ENCODE measurements at places on chromosomes 16 and 17.

DNA sequence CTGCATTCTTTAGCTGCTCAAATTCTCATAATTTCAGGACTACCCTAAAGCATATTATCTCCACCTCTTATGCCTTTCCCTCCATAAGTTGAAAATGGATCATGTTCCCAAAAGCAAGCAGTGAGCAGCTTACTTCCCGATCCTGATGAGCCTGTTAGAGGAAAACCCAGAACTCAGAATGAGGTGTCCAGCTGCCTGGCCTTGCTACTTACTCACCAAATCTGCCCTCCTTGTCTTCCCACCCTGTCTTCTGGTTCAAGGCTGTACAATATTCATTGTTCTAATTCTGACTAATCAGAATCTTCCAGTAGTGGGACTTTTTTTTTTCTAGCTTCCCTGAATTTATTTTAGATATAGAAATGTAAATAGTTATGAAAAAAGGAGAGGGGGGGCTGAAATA, 10.8 kb downstream of the LYRM1 start:
- DNase-seq: peak; percentile 50

DNA sequence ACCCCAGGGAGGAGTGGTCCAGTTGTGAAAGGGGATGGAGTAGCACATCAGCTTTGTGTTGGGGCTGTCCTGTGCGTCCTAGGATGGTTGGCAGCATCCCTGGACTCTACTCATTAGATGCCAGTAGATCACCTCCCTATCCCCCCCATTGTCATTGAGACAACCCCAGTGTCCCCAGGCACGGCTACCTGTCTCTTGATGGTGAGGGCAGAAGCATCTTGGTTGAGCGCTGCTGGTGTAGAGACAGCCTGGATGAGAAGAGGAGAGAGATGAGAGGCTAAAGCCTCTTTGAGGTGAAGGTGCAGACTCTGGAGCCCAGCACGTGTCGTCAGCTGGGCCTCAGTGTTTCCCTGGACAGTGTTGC, 55.4 kb downstream of the TNFRSF13B start:
- no peak for DNase-seq

DNA sequence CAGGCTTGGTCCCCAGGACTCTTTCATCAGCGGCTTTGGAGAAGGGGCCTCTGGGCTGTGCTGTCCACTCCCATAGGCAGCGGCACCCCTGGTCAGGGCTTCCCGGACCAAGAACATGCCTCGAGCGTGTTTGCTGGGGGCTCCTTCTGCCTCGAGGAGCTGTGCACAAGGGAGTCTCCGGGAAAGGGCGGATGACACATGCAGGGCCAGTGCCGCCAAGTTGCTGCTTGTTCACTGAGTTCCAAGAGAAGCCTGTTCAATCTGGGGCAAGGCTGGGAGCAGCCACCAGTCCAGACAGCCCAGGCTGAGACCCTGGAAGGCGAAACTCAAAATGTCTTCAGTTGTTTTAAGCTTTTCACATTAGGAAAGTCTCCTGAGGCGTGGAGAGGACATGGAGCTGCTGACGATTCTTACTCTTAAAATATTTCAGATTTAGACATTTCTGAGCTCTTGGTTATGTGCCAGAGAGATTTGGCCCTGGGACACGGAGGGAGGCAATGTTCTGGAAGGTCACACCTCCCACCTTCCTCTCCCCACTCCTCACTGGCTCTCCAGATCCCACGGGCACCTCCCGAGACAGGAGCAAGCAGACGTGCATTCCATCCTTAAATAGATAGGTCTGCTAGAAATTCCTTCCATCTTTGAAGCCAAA, 84.5 kb upstream of the ZNF469 start:
- DNase-seq: peak; percentile 40

GRCh38 chr16:4246777-4247459, 5.0 kb upstream of the SRL start:
- no peak for DNase-seq

DNA sequence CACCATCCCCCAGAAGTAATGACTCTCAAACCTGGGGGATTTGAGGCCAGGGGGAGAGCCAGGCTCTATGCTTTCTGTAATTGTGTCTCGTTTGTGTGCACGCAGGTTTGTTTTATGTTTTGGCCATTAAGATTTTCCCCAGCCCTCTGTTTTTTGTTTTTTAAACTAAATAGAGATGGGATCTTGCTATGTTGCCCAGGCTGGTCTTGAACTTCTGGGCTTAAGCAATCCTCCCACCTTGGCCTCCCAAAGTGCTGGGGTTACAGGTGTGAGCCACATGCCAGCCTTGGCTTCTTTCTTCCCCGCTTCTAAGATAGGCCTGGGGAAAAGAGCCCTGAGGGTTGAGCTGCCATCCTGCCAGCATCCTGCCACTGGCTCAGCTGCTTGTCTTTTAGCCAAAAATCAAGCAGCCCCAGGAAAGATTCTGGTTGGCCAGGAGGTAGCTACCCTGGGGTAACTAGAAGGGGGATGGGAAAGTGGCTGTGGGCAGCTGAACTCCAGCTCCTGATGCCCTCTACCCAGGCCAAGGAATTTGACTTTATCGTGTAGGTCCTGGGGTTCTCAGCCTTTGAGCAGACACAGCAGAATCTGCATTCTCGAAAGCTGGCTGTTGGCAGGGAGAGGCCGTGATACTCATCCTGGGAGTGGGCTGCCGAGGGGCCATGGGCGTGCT, 18.4 kb downstream of the KDM8 start:
- no peak for DNase-seq

- DNase-seq: peak; percentile 48
Observed at GRCh38 chr16:588639-588888, 1.3 kb upstream of the RAB40C start.

DNA sequence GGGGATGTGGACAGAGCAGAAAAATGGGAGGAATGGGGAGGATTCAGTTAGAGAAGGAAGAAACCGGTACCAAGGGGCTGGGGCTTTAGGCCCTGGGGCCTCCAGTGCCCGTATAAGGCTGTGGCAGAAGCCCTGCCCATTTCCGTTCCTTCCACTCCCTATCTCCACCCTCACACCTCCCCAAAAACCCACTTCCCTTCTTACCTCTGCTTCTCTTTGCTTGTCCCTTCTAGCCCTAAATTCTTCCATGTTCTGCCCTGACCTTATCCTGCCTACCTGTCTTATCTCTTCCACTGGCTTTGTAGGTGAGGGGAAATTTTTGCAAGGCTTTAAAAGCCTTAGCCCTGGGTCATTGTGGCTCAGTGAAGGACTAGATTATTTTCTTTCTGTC, 4.1 kb downstream of the RNF167 start:
- DNase-seq: no peak

DNA sequence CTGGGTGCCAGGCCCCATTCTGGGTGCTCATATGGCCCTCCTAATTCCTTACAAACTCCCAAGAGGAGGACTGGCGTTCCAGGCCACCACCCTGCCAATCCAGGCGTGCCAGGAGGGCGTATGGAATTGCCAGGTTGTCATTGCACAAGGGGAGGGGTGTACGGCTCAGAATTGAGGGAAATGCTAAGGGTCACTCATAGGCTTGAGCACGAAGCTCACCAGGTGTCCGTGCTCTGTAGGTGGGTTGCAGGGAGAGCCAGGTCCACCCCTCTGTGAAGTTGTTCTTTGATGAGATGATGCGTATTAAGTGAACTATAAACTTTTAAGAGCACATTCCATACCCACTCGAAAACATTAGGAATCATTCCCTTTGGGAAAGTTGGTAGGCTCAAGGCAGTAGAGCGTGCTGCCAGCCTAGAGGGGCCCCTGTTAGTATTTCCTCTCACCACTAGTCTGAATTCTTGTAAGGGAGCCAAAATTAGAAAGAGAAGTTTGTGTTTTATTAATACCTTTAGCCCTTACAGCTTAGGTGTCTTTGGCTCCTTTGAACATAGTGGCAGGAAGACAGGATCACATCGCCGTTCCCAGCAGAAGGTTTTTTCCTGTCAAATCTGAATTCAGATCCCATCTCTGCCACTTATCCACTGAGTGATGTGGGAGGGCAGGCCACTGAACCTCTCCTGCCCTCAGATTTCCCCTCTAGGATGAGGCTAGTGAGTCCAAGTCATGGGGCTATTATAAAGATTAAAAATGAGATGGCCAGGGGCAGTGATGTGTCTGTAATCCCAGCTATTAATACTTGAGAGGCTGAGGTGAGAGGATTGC, 38.7 kb upstream of the NFAT5 start:
- no peak for DNase-seq

GRCh38 chr17:47686276-47686635, 7.7 kb upstream of the TBKBP1 start:
- DNase-seq: peak; percentile 43

DNA sequence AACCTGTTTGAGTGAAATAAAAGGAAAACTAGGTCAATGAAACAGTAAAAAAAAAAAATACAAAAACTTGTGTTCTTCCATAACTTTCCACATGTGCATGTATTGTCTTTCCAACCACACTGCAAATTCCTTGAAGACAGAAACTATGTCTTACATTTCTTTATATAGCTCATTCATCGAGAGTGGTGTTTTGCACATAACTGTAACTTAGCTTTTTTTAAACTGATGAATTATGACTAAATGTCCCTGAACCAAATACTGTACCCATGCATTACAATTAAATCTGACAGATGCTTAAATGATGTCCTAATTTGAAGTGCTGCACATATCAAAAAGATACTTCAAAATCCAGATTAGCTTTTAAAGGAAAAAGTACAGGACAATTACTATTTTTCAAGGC, 50.1 kb downstream of the BRIP1 start:
- DNase-seq: peak; percentile 63
